Activated CD8-positive, alpha-beta memory T cell treated with anti-CD3 and anti-CD28 coated beads for 48 hours (primary cell): ENCODE measurements at places on chromosomes 5 and 9.

DNA sequence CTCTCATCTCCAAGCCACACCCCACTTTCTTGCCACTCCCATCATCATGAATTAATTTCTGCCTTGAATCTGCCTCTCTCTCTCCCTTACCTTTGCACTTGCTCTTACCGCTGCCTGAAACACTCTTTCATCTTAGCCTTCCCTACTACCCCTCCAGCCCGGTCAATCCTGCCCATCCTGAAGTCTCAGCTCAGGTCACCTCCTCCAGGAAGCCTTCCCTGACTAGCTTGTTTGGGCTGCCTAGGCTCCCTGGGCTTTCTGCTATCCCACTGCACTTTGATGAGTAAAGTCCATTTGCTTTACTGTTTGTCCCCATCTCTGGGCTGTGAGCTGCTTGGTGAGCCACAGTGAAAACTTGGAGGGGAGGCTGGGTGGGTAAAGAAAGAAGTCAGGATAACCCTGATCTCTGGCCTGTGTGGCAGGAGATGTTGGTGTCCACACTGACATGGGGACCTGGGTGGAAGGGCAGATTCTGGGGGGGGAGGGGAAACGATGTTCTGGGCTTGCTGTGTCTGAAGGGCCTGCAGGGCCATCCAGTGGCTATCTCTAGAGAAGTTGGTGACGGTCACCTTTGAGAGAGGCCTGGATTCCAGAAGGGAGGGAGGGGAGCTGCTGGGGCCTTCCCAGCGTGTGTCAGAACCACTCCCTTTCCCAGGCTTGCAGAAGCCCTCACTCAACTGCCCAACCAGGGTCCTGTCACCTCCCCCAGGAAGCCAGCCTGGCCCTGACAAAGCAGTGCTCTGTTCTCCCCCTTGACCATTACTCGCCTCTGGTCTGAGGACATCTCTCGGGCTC, 75.0 kb upstream of the DAB2IP start:
- no peak for DNase-seq

- no peak for DNase-seq
These were observed 3.1 kb downstream of the WNK2 start for GRCh38 chr9:93187047-93187446.

GRCh38 chr5:62328772-62329491, 22.9 kb downstream of the KIF2A start:
- DNase-seq: no peak

- DNase-seq: no peak
These were observed 86.9 kb downstream of the CYFIP2 start for GRCh38 chr5:157352756-157353340.

DNA sequence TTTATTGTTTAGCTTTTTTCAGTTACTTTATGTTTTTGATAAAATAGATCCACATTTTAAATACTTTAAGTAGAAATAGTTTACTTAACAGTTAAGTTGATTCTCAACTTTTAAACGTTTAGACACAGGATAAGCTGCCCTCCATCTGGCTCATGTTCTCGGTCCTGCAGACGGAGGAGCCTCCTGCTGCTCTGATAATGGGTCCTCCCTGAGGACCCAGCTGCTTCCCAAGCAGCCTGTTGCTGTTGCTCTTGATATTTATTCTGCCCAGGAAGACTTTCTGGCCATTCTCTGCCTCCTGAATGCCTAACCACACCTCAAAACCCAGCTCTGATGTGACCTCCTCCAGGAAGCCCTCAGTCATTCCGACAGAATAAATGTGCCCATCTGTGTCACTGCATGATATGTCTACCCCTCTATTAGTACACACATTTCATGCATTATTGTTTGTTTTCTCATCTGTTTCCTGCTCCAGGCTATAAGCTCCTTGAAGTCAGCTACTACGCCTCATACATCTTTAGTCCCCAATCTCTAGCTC, 267.2 kb upstream of the MSX2 start:
- DNase-seq: no peak

DNA sequence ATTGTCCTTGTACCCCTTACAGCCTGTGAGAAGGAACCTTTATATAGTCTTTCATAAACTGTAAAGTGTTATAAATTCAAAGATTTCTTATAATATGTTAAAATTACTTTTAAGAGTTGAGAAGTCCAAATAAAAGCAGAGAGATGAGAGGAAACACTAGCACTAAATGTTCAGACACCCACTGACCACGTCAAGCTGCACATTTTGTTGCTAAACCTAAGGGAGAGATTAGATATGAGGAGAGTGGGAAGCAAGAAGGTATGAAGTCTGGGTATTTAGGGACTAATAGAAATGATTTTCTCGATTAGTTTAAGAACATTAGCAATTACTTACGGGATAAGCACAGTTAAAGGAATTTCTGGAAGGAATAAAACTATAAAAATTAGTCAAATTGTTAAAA, 506.9 kb downstream of the RAB3C start:
- no peak for DNase-seq

DNA sequence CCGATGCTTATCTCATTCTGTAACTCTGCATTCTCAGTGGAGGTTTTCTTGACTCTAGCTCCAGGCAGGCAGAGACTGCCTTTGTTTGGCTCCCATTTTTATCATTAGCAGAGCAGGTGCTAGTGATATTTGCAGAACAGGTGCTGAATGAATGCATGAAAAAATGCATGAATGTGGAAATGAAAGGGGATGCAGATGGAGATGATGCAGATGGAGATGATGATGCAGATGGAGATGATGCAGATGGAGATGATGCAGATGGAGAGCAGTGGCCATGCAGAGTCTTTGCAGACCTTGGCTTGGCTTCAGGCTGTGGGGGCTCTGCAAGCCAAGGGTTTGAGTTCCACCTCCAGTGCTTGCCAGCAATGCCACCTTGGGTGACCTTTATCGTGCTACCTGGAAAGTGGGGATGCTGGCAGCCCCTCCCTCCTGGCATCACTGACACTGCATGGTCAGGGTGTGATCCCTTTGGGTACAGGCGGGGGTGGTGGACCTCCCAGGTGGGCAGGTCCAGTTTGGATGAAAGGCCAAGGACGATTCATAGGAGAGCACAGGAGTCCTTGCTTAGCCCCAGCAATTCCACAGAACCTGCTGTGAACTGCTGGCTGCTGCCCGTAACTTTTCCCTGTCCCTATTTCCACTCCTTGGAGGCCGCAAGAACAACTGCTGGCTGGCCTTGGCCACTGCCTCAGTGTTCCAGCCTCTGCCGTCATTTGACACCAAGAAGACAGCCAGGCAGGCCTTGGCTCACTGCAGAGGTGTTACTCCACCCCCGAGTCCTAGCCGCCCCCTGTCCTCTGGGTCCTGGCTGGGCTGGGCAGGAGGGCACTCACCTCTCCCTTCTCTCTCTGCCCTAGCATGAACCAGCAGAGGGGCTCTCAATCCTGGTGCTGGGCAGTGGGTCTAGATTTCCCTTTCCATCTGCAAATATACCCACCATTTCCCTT, 33.0 kb downstream of the ERGIC1 start:
- DNase-seq: no peak

GRCh38 chr5:81972492-81972783, 615 bp downstream of the ATG10 start:
- DNase-seq: no peak

GRCh38 chr5:145811834-145812625, 23.1 kb downstream of the PRELID2 start:
- DNase-seq: no peak

DNA sequence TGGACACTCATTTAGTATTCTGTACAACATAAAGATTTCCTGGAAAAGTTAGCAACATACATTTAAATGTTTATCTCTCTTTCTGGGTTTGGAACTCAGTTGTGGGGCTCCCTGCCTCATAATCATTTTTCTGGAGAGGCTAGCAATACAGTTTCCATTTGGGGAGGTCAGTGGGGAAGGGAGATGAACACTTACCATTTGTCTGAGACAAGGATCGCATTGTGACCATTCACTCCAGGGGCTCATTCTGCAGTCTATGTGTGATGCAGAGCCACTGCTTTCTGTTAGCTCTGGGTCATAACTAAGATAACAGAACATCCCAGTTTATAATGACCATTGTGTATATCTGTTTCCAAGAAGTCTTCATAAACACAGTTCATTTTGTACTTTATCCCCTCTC, 22.4 kb downstream of the C9 start:
- no peak for DNase-seq

- no peak for DNase-seq
These were observed 174.3 kb downstream of the TAF11L14 start for GRCh38 chr5:17808566-17808965.

DNA sequence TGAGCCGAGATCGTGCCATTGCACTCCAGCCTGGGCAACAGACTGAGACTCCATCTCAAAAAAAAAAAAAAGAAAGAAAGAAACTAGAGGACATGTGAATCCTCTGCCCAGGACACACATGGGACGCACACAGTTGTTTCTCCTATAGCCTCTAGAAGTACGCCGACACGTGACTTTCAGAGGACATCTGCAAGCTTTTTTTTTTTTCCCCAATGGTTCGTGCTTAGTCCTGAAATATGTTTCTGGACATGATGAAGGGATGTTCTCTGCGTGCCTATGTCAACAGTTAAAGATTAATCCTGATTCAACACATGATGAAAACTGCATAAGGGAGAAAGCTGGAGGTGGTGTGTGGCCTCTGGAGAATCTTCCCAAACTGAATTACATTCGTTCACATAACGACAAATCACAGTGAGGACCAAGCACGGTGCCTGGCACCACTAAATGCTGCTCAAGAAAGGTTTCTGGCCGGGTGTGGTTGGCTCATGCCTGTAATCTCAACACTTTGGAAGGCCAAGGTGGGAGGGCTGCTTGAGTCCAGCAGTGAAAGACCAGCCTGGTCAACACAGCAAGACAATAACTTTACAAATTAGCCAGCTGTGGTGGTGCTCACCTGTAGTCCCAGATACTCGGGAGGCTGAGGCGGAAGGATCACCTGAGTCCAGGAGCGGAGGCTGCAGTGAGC, 9.8 kb downstream of the COL23A1 start:
- no peak for DNase-seq

DNA sequence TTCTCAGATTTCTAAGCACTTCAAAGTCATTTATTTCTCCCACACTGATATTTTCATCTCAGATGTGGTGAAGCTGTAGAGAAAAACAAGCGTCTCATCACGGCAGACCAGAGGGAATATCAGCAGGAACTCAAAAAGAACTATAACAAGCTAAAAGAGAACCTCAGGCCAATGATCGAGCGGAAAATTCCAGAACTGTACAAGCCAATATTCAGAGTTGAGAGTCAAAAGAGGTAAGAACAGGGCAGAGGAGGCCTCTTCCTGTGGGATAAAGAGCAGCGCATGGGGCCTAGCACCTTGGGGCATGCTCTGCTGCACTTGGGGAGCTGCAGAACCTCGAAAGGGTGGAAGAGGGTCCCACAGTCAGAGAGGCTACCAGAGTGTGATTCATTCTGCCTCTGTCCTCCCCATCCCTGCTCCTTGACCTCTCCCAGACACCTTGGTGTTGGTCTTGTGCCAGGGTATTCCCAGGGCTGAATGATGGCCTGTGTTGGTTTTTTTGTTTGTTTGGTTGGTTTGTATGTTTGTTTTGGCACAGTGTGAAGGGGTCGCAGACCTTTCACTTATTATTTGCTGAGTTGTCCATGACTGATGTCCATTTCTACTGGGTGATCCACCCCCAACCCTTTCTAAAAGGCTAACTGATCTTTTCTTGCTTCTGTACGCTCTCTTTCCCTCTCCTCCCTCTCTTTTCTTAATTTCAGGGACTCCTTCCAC, 248.9 kb downstream of the DOCK8 start:
- no peak for DNase-seq

GRCh38 chr5:178327931-178328711, 95.5 kb upstream of the PHYKPL start:
- no peak for DNase-seq

GRCh38 chr9:12695474-12695873, 2.3 kb downstream of the TYRP1 start:
- no peak for DNase-seq

GRCh38 chr5:14471507-14471906, 110.1 kb upstream of the OTULINL start:
- no peak for DNase-seq

DNA sequence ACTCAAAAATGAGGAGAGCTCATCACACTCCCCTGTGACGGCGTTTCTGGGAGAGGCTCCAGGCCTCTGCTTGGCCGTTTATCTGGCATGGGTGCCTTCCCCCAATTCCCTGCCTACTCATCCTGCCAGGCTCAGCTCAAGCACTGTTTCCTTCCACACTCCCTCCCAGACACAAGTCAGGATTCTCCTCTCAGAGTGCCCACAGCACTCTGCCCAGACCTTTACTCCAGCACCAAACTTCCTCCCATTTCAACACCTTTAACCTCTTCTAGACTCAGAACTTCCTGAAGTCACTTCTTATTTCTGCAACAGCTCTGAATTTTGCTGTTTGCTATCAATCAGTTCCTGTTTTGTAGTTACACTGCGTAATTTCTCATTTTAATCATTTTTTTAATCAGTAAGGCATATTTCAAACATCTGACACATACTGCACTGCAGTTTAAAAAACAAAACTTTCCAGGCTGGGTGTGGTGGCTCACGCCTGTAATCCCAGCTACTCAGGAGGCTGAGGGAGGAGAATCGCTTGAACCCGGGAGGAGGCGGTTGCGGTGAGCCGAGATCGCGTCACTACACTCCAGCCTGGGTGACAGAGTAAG, 16.0 kb downstream of the TRMO start:
- DNase-seq: no peak

DNA sequence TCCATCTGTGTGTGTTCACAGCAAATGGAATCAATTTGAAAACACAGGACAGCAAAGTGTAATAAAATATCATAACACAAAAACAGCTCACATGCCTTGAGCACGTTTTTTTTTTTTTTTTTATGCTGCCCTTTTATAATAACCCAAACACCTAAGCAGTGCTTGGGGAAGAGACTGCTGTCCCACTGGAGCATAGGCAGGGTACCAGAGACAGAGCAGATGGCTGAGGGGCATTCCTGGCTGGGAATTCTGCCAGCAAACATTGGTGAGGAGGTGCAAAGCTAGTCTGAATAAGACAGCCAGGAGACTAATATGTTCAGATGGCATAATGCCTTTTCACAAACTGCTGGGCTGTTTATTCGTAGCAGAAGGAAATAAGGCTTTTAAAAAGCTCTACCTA, 58.1 kb upstream of the SV2C start:
- DNase-seq: no peak

- no peak for DNase-seq
These were observed 67.3 kb upstream of the CDH18 start for GRCh38 chr5:20055301-20055700.

DNA sequence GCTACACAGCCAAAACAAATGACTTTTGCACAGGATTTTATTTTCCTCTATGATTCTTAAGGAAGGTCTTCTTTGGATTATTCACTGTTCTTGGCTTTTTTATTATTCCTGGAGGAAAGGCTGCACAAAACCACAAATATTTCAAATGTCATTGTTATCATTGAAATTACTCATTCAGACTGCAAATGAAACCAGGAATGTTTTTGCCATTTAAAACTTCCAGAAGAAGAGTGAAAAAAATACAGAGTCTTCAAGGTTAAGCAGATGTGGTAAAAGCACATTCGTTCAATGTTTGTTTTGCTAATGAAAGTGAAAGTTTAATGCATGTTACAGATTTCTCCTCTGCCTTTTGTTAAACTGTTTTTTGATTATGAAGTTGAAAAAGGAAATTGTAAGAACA, 238.2 kb downstream of the TLE4 start:
- no peak for DNase-seq

GRCh38 chr9:101479338-101480030, 43.9 kb upstream of the ALDOB start:
- no peak for DNase-seq
